ENCODE measurements at places on chromosomes 13 and 19. TPM values are rescaled to one million over a fixed set of nuclear protein-coding genes. Genes with fewer than 3 reads are reported as not detected.

DNA sequence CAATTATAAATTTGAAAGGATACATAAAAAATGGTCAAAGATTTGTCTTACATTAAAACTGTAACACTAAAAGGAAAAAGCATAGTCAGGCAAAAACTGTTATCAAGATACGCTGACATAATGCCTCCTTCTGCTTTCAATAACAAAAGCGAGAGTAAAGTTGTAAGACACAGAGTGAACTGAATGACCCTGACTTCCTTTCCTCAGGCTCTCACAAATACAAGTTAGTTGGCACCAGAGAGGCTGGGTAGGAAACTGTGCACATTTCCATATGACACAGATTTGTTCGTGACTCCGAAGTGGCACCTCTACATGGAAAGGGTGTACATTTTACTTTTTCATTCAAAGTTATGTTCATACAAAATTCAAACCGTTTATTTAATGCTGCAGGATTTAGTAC is 15.4 kb downstream of the FGF14 start:
- DNase-seq, result no peak

DNA sequence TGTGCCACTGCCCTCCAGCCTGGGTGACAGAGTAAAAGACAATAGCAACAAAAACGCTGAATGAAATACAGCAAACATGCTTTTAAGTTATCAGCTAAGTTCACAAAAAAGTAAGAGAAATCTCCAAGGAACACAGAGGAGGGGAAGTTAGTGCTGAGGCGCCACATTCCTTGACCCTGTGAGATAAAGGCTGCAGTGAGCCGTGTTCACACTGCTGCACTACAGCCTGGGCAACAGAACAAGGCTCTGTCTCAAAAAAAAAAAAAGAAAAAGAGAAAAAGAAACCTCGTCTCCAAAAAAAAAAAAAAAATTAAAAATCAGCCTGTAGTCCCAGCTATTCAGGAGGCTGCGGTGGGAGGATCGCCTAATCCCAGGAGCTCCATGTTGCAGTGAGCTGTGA is 16.3 kb upstream of the DOCK6 start:
- no peak for DNase-seq

DNA sequence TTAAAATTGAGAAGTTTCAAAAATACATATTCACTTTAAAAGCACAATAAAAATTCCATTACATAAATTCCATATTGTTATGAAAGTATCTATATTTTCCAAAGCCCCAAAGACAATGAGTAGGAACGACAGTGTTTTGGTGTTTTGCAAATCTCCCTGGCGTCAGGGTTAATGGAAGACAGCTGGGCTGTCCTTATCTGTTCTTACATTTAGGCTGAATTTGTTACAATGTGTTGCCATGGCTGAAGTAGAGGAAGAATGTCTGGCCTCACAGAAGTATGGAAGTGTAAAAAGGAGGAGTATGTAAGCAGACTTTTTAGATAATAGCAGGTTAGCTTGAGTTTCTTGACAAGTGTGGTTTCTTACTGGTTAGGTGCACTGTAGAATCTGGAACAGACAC is 124.4 kb upstream of the SPATA13 start:
- DNase-seq, result no peak

CEBPA gene
- 4.3 TPM for total RNA-seq

LILRA5 gene
- not detected for total RNA-seq

TNFSF9 gene
- not detected for total RNA-seq

ZNF229 gene
- total RNA-seq, result not detected

FBXO17 gene
- 15.1 TPM for total RNA-seq
